Stimulated activated CD4-positive, alpha-beta T cell treated with anti-CD3 and anti-CD28 coated beads, Interleukin-15, amount 100 ng/mL, for 1 hour (primary cell): ENCODE measurements at places on chromosomes 4 and X.

GRCh38 chr4:14257903-14258302 lies 630.4 kb upstream of the BOD1L1 start:
- no peak for DNase-seq

DNA sequence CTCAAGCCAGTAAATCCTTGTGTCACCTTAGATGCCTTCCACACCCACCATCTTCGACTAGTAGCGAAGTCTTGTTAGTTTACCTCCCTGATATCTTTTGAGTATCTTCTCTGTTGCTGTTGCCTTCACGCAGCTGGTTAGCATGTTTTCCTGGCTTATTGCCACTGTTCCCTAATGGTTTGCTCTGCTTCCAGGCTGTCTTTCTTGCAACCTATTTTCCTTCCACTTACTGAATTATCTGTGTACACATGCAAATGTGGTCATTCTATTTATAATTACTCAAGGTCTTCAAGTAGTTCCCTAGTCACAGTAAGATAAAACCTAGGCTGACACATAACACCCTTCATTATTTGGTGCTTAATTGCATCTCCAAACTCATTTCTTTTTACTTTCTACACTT lies 89.5 kb downstream of the UGT8 start:
- no peak for DNase-seq

DNA sequence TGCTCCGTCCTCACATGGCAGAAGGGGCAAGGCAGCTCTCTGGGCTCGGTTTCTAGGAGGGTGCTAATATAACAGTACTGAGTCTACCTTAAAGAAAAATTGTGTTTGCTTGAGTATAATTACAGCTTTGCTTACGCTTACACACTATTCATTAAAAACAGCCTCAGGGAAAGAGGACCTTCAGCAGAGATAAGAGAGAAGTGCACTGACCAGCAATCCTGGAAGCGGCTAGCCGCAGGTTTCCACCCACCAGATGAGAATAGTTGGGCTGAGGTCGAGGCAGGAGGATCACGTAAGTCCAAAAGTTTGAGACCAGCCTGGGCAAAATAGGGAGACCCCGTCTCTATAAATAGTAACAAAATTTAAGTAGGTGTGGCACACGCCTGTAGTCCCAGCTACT lies 15.2 kb upstream of the MRFAP1 start:
- no peak for DNase-seq

DNA sequence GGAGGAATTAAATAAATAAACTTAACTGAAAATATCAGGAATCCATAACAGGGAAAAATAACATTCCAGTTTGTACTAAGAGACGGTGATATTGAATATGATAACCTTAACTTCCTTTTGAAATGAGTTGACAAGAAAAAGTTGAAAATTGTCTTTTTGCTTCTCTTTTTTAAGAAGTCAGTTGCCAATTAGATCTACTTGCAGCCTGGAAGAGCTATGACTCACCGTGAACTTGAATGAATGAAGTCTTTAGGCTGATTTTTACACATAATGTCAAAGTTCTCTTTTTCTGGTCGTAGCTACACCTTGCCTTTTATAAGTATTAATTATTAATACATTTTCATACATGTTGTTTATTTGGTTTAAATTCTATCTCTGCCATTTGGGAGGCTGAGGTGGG lies 94.4 kb upstream of the HPGD start:
- no peak for DNase-seq

DNA sequence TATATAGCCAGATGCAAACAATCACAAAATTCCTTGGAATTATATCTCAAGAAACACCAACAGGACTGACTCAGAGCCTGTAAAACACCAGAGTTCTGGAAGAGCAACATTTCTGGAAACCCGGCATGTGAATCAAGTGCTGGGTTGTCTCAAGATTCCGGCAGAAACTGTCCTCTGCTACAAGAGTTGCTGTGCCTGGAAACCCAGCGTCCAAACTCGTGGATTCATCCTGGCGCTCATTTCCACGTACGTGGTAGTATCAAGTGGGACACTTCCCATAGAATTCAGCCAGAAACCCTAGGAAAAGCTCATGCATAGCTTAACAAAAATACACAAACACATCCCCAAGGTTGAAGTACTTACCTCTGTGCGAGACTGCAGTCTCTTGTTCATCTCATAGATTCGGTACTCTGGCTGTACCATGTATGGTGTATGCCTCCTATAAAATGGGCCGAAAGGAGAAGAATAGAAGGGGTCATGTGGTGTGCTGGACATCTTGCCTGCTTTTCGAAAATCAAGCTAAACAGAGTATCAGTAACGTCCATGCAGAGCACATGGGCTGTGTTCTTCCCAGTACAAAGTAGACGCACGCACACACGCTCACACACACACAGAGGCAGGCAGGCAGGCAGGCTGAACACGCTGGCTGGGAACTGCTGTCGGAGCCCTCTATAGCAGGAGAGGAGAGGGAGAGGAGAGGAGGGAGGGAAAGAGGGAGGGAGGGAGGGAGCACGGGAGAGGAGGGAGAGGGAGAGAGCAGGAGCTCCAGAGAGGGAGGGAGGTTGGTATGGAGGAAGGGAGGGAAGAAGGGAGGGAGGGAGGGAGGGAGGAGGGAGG lies at the start of gene LDB2:
Gene LDB2, minus strand, starts transcription at position 655 of the 837 bp plus-strand sequence.
- DNase-seq, result no peak
